Inflammatory macrophage treated with lipopolysaccharide for 4 hours (primary cell): ENCODE measurements at places on chromosomes 3 and 15.

- peak; percentile 72 for DNase-seq
Measured at GRCh38 chr15:50828610-50829206, 63.2 kb upstream of the SPPL2A start.

DNA sequence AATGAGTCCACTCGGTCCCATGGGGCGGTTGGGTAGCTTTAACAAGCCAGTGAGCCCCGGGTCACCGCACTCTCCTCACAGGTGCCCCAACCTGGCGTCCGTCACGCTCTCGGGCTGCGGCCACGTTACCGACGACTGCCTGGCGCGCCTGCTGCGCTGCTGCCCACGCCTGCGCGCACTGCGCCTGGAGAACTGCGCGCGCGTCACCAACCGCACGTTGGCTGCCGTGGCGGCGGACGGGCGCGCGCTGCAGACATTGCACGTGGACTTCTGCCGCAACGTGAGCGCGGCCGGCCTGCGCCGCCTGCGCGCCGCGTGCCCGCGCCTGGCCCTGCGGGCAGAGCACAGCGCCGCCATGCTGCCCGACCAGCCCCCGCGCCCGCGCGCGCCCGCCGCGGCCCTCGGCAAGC is 3.4 kb downstream of the FBXL22 start:
- peak; percentile 94 for DNase-seq

DNA sequence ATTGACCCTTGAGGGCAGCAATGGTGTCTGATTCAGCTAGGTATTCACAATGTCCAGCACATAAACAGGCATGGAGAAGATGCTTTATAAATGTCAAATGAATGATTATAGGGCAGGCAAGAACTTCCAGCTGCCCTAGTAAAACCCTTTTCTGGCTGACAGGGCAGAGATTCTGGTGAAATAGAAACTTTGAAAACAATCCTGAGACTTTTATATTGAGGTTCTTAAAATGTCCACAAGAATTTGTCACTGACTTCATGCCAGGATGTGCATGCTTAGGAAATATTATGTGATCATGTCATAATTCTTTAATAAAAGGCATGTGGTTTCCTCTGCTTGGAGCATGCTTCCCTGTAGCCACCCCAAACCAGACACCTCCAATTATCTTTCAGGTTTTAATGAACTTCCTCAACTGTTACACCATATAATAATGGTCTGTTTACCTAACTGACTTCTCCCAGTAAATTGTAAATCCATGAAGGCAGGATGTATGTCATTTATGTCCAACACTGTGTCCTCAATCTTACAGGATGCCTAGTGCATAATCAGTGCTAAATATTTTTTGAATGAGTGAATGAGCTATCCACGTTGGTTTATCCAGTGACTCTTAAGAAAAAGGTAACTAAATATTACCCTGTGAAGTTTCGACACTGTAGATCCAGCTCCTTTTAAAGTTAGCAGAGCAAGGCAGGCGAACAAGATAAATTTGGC is 43.4 kb upstream of the CLRN1 start:
- no peak for DNase-seq

DNA sequence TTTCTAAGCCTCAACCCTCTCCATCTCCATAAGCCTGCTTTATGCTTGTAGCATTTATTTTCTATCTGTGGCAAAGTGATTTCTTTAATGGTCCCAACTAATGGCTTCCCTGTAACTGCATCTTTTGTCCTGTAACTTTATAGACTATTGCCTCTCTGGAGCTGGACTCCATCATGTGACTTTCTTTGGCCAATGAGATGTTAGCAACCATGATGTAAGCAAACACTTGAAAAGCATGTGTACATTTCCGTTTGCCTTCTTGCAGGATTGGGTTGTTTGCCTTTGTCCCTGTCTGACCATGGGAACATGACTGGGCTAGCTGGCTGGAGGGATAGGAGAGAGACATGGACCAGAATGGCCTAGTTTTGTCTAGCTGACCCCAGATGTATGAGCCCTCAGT is 106.0 kb upstream of the LRIG1 start:
- no peak for DNase-seq

DNA sequence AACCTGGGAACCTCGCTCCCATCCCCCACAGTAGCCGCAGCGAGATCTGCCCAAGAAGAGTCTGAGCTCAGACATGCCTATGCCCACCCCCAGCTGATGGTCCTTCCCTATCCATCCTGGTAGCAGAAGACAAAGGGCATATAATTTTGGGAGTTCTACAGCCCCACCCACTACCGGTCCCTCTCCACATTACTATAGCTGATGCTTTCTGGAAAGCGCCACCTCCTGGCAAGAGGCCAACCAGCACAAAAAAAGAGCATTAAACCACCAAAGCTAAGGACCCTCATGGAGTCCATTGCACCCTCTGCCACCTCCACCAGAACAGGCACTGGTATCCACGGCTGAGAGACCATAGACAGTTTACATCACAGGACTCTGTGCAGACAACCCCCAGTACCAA is 168.4 kb downstream of the MEGF11 start:
- DNase-seq: no peak

GRCh38 chr3:49397470-49397869 is 14.3 kb downstream of the RHOA start:
- DNase-seq: peak; percentile 39

GRCh38 chr15:60479361-60480110 is 594 bp upstream of the ICE2 start:
- no peak for DNase-seq

GRCh38 chr3:108588601-108589000 is 637 bp downstream of the CIP2A start:
- DNase-seq: peak; percentile 65

- DNase-seq: peak; percentile 66
Measured at GRCh38 chr3:121883507-121883906, 10.7 kb upstream of the SLC15A2 start.

- no peak for DNase-seq
Measured at GRCh38 chr3:41681479-41681878, 280.4 kb downstream of the ULK4 start.

DNA sequence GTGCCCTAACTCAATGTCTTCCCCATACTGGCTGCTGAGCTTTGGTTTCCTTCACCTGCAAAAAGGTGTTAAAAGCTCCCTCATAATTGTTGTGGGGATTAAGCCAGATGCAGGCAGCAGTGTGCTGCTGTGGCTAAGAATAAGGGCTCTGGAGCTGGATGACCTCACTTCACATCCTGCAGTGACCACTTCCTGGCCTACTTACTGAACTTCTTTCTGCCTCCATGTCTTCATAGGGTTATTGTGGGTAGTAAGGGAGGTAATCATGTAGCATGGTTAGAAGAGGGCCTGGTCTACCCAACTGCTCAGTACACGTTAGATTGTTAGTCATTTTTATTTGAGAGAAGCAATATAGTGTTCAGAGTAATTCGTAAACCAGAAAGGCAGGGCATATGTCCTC is 18.4 kb downstream of the GYG1 start:
- no peak for DNase-seq

GRCh38 chr3:32302601-32303398 is 64.3 kb downstream of the CMTM8 start:
- DNase-seq: no peak

- no peak for DNase-seq
Measured at GRCh38 chr3:194952841-194953241, 267.2 kb downstream of the FAM43A start.

DNA sequence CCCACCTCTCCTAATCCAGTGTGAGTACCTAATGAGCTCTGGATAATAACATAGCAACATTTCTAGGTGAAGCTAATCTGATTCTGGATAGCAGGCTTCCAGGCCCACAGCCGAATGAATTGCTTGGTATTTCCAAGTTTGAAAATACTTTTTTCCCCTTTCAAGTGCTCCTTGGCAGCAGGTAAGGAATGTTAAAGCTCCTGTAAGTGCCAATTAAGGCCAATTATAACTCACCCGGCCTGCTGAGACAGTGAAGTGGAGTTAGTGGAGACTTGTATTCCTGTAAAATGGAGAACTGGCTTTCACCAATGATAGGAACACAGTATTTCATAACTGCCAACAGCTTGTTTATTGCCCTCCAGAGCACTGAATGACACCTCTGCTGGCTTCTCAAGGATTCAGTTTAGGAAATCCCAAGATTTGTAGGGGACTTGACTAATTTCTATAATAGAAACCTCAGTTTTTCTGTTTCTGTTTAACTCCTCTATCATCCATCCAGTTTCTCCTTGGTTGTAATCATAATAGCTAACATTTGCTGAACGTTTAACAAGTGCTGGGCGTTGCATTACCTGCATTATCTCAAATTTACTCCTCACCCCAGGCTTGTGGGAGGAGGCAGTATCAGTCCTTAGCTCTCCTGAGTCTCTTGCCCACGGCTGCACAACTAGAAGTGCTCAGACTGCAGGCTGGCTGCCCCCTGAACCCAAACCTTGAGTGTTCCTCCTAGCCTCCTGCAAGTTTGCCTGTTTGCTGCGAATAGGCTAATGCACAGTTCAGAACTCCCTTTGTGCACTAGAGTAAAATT is 52.7 kb upstream of the SCAANT1 start:
- peak; percentile 59 for DNase-seq

- DNase-seq: no peak
Measured at GRCh38 chr3:181103605-181104004, 114.1 kb upstream of the DNAJC19 start.

GRCh38 chr3:48919215-48920138 is 835 bp downstream of the ARIH2 start:
- peak; percentile 81 for DNase-seq

DNA sequence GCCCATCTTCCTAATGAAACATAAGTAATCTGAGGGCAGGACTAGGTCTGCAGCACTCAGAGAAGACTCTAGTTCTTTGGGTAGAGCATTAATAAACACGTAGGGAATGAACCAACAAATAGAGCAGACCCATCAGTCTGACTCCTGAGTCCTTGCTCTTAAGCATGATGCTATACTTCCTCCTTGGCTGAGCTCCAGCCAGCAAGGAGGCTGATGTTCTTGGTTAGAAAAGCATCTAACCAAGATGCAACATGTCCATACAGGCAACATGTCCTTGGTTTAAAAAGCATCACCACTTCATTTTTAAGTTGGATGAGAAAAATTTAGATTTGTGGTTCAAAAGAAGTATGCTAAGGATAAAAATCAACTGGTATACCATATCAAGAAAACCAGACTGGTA is 8.5 kb upstream of the MYH15 start:
- no peak for DNase-seq

GRCh38 chr3:47910777-47911440 is 105.3 kb downstream of the MAP4 start:
- no peak for DNase-seq

- peak; percentile 30 for DNase-seq
Measured at GRCh38 chr3:128488991-128489673, 3.9 kb downstream of the GATA2 start.

DNA sequence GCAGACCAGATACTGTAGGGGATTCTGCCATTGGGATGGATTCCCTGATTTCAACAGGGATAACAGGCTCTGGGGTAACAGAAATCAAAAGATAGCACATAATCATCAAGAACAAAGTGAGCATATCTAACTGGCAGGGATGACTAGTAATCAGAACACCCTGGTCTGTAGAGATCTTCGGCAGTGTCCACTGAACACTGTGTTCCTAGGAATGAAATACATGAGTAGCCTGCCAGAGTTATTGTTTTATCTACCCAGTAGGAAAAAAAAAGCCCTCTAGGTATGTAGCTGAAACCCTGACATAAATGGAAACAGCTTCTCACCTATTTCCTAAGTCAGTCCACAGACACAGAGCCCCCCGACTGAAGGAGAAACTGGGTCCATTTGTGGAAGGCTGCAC is 340.3 kb upstream of the ZNF385D start:
- DNase-seq: no peak

GRCh38 chr3:42868841-42869240 is 6.8 kb downstream of the CYP8B1 start:
- DNase-seq: no peak

DNA sequence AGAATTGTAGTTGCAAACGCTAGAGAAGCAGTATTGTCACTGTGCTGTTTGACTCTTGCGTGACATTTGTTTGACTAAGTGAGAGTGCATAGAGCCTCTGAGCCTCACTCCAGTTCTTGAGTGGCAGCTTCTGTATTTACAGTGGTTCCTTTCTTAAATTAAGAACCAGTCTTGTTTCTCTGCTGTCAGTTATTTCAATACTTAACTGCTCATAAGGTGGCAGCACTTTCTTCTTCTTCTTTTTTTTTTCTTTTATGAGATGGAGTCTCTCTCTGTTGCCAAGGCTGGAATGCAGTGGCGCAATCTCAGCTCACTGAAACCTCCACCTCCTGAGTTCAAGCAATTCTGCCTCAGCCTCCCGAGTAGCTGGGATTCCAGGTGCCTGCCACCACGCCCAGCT is 372.1 kb downstream of the LPP start:
- peak; percentile 60 for DNase-seq

DNA sequence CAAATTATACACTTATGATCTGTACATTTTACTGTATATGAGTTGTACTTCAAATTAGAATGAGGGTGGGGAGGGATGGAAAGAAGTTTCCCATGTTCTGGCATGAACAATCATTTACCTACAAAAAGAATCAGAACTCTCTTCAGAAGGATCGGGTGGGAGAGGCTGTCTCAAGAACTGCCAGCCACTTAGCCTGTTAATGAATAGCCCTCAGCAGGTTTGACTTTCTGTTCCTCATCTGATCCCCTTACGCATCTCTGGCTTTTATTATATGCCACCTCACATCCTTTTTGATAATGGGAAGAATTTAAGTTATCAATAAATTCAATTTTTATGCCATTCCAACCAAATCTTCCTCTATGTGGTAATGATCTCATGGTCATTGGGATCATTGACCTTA is 168.3 kb upstream of the TGFBR2 start:
- DNase-seq: peak; percentile 63

DNA sequence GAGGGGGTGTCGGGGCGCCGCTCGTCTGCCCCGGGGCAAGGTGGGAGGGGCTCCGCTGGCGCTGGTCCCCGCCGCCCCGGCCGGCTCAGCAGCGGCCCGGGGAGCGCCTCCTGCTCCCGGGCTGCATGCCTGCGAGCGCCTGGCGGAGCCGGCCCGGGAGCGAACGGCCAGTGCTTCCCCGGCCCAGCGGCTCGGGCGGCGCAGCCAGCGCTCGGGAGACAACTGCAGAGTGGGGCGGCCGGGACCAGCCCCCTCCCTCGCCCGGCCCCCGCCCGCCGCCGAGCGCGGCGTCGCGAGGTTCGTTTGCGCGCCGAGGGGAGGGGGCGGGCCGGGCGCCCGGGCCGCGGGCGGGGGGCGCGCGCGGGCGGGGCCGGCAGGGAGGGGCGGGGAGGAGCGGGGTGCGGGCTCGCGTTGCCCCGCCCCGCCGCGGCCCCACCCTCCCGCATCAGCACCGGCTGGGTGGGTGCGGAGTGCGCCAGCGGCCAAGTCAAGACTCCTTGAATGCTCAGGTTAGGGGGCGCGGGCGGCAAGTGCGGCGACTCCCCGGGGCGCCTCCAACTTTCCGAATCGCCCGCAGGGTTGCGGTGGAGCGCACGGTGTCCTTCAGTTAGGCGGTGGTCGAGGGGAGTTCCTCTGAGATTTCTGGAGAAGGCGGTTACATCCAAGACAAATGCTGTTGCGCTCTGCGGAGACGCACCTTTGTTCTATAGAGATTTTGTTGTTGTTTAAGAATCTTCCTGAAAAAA is at the start of gene RGMA:
Gene RGMA, minus strand, starts transcription at position 231 of the 746 bp plus-strand sequence. CDS start 279 bp downstream, outside the sequence.
- no peak for DNase-seq

- DNase-seq: no peak
Measured at GRCh38 chr3:151599103-151599672, 134.5 kb upstream of the AADACL2 start.
